ENCODE measurements at places on chromosomes 2 and 18.

DNA sequence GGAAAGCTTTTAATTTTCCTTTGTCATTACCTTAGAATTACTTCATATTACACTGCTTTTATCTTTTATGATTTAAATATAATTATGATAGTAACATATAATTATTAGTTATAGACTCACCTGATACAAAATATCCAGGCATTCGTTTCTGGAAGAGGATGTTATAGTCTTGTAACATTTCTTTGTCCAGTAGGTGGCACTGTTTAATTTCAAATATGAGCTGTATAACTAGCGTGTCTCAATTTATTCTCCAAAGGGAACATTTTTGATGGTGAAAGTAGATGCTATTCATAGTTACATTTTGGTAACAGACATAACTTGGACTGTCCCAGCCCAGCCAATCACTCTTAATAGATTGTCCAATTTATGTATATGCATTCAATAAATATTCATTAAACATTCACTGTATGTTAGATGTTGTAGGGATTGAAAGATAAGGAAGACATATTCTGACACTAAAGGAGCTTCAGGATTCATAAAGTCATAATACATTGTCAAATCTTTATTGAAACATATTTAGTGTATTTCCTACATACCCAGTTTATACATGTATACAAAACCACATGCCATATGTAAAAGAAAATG lies 19.2 kb downstream of the DAW1 start:
- no peak for DNase-seq

DNA sequence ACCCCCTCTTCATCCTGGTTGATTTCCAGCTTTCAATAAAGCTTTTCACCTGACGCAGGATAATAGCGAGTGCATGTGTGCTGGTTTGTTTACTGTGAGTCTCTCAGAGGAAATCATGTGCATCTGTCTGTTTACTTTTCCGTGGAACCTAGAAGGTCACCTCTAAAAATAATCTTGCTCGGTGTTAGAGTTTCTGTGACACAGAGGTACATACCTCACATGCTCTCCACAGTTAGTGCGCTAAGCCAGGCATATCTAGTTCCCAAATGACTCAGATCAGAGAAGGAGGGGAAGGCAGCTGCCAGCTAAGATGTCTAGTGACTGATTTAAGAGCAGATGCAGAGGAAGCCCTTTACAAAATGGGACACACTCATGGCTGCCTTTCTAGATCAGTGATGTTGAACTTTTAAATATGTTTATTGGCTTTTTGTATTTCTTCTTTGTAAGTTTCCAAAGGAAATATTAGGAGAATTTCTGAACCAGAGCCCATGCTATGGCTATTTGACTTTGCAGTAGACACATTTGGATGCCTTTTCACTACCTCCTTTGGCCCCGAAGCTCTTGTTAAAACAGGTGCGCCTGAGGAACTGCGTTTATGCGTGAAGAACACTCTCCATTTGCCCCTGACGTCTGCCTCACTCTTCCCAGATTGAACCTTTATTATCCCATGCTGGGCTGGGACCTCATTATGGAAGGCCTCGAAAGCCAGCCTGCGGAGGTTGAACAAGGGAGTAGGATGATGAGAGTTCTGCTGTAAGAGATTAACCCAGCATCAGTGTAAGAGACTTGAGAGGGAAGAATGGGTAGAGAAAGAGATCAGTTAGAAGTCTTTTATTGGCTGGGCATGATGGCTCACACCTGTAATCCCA lies 145.6 kb downstream of the FAM161A start:
- DNase-seq: no peak

GRCh38 chr2:8430628-8431027 lies 251.2 kb upstream of the ID2 start:
- no peak for DNase-seq

DNA sequence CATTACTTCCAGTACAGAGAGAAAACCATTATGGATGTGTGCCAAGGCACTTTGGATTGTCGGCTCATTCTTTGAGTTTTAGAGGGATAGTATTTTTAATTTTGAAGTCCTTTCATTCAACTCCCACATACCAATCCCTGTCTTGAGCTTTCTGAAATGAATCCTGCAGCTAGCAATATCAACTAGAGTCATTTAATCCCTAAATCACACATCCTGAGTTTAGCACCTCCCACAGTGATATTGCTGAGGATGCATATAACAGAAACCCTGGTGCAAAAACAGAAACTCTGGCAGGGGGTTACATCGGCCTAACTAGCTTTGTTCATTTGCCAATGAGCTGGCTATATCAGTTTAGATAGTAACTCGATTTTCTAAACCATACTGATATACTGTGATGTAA lies 427.3 kb downstream of the LRP1B start:
- no peak for DNase-seq

GRCh38 chr2:200797242-200797770 lies 14.4 kb upstream of the BZW1 start:
- no peak for DNase-seq

DNA sequence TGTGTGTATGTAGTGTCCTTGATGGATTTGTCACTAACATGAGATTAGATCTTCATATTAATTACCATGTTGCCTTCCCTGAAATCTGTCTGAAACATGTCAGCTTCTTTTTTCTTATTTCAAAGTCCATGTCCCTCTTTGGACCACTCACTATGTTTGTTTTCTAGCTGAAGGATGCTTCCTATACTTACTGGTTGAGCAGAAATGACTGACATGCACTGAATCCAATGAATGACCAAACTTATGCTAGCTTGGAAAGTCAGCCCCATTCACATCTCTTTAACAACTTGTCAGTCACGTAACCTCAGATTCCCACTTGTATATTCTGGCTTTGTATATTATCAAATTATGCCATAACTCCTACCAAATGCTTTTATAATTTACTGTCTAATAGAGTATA lies 69.9 kb upstream of the STK39 start:
- DNase-seq: no peak

DNA sequence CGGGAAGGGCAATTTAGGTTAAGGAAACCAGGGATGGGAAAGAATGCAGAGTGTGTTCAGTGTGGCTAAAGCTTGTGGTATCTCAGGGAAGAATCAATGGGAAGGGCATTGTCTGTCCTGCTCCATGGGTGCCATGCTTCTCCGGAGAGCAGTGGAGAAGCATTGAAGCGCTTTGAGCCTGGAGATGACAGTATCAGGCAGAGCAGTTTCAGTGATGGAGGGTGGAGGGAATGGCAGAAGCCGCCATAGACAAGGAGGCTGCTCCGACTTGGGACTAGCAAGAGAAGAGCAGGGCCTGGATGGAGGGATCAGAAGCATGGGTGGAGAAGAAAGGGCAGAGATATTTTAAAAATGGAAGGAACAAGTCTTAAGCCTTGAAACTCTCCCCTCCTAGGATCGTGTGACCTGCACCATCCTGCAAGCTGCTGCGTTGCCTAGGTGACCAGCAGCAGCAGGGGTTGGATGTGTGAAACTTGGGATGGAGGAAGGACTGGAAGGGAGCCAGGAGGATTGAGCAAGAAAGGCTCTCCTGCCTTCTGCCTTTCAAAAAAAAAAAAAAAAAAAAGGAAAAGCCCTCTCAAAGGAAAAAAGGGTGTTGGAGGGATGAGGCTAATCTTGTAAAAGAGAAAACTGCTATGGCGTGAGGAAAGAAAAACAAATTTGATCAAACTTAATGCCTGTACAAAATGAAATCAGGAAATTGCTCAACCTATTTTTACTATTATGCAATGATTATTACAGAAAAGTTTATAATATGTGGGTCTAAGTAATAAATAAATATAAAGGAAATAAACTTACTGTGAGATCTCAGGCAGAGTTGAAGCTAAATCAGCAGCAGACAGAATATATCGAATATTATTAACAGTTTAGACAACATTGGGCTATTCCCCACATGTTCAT lies 493.8 kb upstream of the NRP2 start:
- DNase-seq: no peak

DNA sequence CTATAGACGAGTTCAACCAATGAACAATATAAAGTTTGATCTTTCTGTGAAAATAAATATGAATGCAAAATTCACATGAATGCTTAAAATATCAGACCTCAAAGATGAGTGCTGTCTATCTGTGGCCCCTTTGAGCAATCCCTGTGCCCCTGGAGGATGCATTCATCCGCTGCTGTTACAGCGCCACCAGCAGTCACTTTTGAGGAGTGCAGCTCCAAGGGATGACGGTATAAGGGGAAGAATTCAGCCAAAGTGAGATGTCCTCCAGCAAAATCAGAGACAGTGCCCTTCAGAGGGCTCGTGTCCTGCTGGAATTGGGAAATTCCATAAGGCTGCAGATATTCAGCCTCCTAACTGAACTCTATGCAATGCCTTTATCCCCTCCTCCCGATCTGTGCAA lies 12.0 kb upstream of the CHRNA1 start:
- DNase-seq: no peak

- peak; percentile 55 for DNase-seq
Measured at GRCh38 chr18:3771121-3771971, 321.4 kb downstream of the TGIF1 start.

- DNase-seq: no peak
Measured at GRCh38 chr2:55422876-55423665, 3.4 kb upstream of the CCDC88A start.

DNA sequence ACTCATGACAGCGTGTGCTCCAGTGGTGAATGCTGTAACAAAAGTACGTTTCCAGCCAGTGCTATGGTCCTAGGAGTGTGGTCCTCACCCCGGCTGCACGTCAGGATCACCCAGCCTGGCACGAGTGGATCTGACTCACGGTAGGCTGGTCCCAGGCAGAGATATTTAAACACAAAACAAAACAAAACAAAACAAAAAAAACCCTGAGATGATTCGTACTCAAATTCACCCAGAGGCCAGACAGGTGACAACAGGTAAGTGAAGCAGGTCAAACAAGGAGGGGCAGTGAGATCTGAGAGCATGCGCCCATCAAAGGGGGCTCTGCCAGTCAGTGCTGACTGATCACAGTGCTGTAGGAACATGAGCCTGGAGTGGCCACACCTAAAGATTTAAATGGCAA lies 43.2 kb downstream of the C2orf76 start:
- DNase-seq: no peak

GRCh38 chr2:61135510-61135909 lies 26.5 kb upstream of the C2orf74 start:
- no peak for DNase-seq

- no peak for DNase-seq
Measured at GRCh38 chr2:224260372-224261020, 141.4 kb downstream of the FAM124B start.

DNA sequence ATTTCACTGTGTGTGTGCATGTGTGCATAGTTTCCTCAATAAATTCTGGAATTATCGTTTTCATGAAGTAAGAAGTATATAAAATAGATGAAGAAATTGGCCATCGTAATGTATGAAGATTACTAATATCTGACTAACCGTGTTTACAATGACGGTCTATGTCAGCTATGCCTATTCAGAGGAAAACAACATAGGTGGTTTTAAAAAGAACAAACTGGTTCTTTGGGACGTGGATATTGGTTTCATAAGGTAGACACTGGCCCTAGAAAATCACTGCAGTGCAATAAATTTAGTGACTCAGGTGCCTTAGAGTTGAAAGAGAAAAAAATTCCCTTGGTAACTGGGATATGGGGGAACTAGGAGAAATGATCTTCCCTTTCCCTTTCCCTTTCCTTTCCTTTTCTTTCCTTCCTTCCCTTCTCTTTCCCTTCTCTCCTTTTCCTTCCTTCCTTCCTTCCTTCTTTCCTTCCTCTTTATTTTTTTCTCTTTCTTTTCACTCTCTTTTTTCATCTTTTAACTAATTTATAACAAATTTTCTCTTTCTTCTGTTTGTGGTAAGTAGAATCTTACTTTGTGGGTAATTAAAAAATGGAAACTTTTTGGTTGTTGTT lies 36.4 kb downstream of the MAP2 start:
- DNase-seq: no peak

DNA sequence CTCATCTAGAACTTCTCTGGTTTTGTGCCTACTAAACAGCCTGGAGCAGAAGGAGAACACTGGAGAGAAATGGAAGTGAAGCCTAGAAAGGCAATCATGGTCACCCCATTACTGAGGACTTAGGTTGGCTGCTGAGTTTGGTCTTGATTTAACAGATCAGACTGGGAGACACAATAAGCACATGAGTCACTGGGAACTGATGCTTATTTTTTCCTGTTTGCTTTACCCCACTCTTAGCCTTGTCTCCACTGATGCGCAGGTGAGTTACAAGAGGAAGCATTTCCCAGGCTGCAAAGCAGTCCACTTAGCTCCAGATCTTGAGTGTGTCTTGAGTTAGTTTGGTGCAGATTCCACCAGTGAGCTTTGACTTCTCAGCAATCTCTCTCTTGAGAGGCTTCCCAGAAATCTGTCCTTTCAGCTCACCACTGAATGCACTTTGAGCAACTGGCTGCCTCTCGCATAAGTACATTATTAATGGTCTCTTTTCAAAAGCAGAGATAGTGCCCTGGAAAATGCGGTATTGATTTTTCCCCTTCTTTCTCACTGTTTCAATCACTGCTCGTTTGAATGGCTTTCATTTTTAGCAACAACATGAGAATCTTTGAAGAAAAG lies 390.2 kb upstream of the SETBP1 start:
- DNase-seq: no peak

GRCh38 chr2:71275939-71276310 lies 49.0 kb upstream of the PAIP2B start:
- no peak for DNase-seq

- no peak for DNase-seq
Measured at GRCh38 chr18:58639751-58640427, 11.0 kb upstream of the ALPK2 start.
